ENCODE measurements at places on chromosomes 2 and 18.

DNA sequence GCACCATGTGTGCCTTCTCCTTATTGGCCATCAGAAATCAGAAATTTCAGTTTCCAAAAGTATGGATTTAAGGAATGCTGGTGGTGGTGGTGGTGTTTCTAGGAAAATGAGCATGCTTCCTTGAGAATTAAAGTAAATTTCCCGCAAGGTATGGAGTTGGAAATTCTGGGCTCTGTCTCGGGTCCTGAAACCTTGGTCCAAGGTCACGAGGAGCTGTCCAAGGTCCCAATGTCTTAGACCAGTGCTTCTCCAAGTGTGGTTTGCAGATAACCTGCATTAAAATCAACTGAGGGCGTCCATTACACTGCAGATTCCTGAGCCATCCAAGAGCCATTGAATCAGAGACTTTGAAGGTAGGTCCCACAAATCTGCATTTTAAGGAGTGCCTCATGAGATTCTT, 210.9 kb upstream of the PKDCC start:
- DNase-seq = peak; percentile 40

- DNase-seq = no peak
Observed at GRCh38 chr2:15169326-15170069, 391.6 kb downstream of the NBAS start.

GRCh38 chr2:27977731-27978312, 87.3 kb downstream of the BABAM2 start:
- no peak for DNase-seq

DNA sequence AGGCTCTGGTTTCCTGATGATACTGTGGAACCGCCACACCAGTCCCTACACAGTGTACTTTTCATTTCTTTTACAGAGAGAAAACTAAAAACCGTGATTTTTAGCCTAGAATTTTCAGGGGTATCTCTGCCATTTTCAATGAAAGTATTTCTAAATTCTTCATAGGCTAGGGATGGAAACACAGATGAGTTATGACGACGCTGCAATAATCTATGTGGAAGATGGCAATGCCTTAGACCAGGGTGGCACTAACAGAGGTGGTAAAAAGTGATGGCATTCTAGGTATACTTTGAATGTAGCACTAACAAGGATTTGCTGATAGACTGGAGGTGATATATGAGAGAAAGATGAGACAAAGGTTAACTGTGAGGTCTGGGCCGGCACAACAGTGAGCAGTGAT, 56.5 kb downstream of the TTC21B start:
- DNase-seq = no peak

GRCh38 chr2:155033652-155034051, 335.2 kb downstream of the KCNJ3 start:
- DNase-seq = no peak

DNA sequence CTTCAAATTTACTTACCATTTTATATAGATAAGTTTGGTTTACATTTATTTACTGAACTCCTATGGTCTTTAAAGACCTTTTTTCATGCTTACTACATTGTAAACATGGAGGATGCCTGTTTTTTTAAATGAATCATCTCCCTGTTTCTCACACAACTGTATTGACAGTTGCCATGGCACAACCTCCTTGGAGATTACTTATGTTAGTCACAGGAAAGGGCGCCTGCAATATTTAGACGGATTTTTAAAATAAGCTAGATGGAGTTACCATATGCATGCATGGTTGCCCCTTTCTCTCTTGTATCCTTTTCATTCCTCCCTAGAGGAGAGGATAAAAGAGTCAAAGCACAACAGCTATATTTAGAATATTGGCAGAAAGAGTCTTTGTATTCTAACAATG, 34.8 kb upstream of the CCDC102B start:
- peak; percentile 46 for DNase-seq

DNA sequence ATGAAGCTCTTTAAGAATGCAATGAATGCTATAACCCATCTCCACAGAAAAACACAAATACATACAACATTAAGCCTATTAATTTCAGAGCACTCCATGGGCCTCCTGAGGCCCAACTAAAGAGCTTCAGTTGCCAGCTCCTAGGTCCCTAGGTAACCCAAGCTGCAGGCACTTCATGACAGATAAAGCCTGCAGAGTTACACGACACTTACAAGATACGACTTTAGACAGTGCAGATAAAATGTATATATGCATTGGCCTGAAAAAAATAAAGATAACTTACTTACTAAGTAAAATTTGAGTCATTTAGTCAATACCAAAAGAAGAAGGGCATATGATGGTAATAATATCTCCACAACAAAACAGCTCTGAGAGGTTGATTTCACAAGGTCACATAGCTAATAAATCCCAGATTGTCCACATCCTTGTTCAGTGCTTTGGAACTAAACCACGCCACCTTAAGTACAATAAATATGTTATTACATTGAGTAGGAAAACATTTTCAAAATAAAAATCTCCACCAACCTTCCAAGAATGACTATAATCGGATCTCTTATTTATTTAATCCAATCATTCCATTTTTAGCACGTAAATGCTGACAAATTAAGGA, 3.4 kb downstream of the MAP4K3 start:
- DNase-seq = no peak

DNA sequence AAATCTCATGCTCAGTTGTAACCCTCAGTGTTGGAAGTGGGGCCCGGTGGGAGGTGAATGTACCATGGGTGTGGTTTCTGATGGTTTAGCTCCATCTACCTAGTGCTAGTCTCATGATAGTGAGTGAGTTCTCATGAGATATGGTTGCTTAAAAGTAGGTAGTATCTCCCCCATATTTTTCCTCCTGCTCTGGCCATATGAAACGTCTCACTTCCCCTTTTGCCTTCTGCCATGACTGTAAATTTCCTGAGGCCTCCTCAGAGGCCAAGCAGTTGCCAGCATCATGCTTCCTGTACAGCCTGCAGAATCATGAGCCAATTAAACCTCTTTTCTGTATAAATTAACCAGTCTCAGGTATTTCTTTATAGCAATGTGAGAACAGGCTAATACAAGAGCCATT, 62.8 kb upstream of the RNF152 start:
- no peak for DNase-seq

DNA sequence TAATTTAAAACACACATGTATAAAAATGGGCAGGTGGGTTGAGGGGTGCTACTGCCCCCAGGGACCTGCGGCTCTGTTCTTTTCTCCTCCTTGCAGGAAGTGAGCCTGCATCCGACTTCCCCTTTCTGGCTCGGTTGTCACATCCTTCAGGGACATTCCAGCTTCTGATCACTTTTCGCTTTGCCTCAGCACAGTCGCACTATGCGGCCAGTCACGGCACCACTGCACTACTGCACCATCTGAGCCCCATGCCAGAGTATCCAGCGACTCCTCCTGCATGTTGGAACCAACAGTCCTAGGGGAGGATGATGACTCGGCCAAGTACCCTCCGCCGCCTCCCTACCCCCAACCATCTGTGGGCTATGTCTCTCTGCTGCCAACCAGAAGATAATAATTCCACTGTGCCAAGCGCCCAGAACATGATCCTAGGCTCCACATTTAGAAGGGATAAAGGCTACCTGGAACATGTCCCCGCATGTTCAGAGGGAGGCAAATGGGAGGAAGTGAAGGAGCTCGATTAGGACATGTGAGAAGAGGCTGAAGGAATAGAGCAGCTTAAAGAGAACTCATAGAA, 17.6 kb downstream of the CDC42EP3 start:
- DNase-seq = no peak

- DNase-seq = no peak
Observed at GRCh38 chr18:46069524-46069923, 2.5 kb downstream of the PSTPIP2 start.

DNA sequence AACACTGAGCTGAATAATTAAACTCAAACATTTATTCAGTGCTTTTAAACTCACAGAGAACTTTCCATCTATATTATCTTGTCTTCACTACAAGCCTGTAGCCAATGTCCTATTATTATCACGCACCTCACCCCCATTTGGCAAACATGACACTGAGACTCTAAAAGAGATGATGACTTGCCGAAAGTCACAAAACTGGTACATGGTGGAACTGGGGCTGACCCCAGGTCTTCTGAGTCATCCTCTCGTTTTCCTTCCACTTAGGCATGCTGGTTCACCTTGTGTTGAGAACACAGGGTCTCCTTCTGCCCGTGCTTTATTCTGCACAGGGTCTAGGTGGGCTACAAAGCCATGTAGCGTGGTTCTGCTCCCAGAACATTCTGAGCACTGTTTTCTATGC, 230.0 kb upstream of the MGAT5 start:
- no peak for DNase-seq

GRCh38 chr2:11775384-11775783, 29.0 kb downstream of the LPIN1 start:
- DNase-seq = no peak

- DNase-seq = no peak
Observed at GRCh38 chr18:3593381-3593903, 143.5 kb downstream of the TGIF1 start.

GRCh38 chr2:188870289-188870688, 103.9 kb upstream of the COL3A1 start:
- DNase-seq = no peak

DNA sequence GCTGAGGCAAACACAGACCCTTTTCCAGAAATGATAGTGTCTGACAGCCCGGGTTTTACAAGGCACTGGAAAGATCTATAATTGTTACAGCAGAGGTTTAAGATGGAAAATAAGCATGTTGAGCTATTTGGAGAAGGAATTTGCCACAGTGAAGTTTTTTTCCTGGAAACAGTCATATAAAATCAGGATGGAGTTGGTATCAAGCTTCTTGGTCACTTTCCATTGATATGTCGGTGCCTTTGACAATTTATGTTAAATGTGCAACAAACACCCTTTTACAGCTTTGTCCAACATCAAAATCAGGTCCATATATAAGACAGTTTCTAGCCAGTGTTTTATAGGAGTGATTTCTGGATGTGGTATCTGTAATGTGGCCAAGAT, 117.2 kb upstream of the NRP2 start:
- DNase-seq = no peak

GRCh38 chr2:143720095-143720664, 591.0 kb downstream of the ARHGAP15 start:
- no peak for DNase-seq

GRCh38 chr2:39604866-39605265, 60.9 kb upstream of the TMEM178A start:
- DNase-seq = no peak

DNA sequence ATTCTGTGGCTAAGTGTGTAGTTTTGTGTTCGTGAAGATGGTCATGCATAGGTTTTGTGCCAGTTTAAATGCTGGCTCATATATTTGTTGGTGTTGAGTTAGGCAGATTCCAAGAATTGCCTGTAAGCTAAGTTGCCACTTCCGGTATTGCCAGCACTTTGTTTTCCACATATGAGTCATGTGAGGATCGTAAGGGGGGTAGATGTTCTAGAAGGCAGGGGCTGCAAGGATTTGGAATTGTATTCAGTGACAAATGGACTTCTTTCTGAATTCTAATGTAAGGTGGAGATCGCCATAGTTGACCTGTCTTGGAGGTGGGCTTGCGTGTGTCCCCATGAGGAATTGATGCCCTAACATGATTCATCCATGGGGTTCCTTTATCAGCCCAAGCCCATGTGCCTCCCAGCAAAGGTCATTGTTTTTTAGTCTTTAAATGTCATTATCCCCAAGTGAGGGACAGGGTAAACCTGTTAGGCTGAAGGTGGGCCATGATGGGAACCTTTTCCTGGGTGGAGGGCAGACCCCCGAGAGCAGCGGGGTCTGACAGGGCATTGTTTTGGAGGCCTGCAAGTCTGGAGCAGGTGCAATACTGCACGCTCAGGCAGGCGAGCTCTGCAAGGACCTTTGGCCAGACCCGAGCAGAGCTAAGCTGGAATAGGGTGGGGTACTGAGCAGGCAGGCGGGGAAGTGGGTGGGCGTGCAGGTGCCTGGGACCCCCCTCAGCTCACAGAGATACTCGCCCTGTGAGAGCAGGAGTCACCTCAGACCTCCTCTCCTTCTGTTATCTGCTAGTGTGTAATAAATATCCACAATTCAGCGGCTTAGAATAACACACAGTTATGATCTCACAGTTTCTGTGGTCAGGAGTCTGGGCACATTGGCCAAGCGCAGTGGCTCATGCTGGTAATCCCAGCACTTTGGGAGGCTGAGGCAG, 77.4 kb downstream of the LRRFIP1 start:
- no peak for DNase-seq

DNA sequence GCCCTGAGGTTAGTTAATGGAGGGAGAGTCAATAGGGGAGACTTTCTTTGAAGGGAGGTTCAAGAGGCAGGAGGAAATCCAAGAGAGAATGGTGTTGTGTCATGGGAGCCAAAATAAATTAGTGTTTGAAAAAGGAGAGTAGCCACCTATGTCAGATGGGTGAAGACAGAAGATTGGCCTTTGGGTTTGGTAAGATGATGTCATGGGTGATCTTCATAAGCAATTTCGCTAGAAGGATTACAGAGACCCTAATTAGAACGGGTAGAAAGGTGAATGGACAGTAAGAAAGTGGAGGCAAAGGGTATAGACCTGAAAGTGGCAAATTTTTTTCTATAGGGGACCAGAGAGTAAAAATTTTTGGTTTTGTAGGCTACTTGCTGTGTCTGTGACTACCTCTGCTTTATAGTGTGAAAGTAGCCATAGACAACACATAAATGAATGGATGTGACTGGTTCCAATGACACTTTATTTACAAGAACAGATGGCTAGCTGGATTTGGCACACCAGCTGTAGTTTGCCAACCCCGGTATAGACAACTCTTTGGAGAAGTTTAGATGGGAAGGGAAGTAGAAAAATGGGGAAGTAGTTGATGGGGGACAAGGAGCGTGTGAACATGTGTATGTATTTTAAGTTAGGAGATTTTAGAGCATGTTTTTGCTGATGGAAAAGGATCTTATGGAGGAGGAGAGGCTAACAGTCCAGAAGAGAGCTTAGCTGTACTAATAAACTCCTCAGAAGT, 9.3 kb downstream of the STAMBP start:
- no peak for DNase-seq

- DNase-seq = no peak
Observed at GRCh38 chr2:167487728-167488127, 599.4 kb downstream of the XIRP2 start.

DNA sequence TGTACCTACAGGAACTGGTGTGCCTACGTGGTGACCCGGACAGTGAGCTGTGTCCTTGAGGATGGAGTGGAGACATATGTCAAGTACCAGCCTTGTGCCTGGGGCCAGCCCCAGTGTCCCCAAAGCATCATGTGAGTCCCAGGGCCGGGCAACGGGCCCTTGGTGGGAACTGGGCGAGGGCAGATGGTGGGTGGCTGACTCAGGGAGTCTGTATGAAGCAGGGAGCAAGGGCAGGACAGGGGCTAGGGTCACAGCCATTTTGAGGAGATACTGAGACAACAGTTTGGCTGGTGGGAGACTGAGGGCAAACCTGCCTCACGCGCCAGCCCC, 1.7 kb downstream of the EMILIN1 start:
- DNase-seq = no peak

All from smooth muscle cell of the brain vasculature (primary cell).